ENCODE measurements at places on chromosomes 11 and 22.

GRCh38 chr11:100863080-100863581 lies 176.0 kb downstream of the ARHGAP42 start:
- no peak for DNase-seq

DNA sequence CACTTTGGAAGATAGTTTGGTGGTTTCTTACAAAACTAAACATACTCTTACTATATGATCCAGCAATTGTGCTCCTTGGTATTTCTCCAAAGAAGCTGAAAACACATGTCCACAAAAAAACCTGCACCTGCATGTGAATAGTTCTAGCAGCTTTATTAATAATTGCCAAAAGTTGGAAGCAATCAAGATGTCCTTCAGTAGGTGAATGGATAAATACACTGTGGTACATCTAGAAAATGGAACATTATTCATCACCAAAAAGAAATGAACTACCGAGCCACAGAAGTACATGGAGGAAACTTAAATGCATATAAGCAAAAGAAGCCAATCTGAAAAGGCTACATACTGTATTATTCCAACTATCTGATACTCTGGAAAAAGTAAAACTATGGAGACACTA lies 569.1 kb upstream of the CCDC90B start:
- no peak for DNase-seq

DNA sequence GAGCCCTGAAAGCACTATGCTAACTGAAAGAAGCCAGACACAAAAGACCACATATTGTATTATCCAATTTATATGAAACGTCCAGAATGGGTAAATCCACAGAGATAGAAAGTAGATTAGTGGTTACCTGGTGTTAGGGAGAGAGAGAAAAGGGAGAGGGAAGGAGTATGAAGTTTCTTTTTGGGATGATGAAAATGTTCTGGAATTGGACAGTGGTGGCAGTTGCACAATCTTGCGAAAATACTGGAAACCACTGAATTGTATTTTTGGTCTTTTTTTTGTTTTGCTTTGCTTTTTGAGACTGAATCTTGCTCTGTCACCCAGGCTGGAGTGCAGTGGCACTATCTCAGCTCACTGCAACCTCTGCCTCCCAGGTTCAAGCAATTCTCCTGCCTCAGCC lies 63.5 kb downstream of the MRTFA start:
- DNase-seq, result no peak

GRCh38 chr11:12693479-12694182 lies 19.4 kb downstream of the TEAD1 start:
- DNase-seq, result peak; percentile 75

DNA sequence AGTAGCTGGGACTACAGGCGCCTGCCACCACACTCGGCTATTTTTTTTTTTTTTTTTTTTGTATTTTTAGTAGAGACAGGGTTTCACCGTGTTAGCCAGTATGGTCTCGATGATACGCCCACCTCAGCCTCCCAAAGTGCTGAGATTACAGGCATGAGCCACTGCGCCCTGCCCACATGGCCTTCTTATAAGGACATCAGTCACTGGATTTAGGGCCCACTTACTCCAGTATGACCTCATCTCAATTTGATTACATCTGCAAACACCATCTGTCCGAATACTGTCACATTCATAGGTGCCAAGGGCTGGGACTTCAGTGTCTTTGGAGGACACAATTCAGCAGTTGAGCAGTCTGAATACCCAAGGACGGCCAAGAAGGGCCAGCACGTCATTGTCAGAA lies 8.2 kb upstream of the PRR5 start:
- no peak for DNase-seq

- no peak for DNase-seq
These were observed 132.9 kb downstream of the COMMD9 start for GRCh38 chr11:36156161-36156816.

DNA sequence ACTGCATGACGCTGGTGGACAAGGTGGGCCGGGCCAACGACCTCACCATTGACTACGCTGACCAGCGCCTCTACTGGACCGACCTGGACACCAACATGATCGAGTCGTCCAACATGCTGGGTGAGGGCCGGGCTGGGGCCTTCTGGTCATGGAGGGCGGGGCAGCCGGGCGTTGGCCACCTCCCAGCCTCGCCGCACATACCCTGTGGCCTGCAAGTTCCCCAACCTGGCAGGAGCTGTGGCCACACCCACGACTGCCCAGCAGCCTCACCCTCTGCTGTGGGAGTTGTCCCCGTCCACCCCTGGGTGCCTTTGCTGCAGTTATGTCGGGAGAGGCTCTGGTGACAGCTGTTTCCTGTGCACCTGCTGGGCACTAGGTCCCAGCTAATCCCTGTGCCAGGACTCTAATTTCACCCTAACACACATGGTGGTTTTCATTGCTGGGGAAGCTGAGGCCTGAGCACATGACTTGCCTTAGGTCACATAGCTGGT lies 49.0 kb upstream of the PPP6R3 start:
- DNase-seq, result no peak

DNA sequence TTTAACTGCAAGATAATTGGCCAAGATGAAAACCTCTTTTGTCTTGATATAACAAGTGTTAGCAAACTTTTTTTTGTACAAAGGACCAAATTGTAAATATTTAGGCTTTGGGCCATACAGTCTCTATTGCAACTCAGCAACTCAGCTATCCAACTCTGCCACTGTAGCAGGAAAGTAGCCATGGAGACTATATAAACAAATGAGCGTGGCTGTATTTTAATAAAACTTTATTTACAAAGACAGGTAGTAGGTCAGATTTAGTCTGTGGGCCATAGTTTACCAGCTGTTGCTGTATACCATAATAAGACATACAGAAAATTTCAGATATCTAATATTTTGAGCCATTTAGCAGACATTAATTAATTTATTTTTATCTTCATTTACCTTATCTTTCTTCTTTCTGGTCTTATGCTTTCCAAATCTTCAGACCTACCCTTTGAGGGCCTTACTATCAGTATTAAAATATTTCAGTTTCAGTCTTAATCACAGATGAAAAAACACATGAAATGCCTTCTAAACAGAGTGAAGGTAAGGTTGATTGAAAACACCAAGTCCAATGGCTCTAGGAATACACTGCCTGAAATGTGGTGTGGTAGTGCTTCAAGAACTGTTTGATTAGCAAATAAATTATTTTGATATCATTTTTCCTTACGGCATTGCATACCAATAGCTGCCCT lies 256.9 kb upstream of the CTSC start:
- no peak for DNase-seq

- no peak for DNase-seq
These were observed 79.3 kb upstream of the PRR5 start for GRCh38 chr22:44622679-44623078.

DNA sequence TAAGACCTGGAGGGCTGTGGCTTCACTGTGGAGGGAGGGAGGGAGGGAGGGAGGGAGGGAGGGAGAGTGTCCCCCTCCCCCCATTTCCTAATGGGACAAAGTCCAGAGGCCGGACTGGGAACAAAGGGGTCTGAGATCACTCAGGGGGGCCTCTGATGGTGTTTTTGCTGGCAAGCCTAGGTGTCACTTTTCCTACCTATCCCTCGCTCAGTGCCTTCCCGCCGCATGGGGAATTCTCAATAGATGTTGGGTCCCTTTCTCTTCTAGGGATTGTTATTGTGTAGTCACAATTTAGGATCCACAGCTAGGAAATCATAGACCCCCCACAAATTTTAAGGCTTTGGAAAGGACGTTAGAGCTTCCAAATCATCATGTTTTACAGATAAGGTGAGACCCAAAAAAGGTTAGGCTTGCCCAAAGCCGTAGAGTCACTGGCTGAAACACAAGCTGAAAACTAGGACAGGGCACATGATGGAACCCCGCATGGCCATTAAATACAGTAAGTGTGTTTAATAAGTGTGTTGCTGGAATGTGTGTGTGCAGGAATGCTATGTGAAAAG lies 4.8 kb upstream of the FTH1 start:
- DNase-seq, result no peak

DNA sequence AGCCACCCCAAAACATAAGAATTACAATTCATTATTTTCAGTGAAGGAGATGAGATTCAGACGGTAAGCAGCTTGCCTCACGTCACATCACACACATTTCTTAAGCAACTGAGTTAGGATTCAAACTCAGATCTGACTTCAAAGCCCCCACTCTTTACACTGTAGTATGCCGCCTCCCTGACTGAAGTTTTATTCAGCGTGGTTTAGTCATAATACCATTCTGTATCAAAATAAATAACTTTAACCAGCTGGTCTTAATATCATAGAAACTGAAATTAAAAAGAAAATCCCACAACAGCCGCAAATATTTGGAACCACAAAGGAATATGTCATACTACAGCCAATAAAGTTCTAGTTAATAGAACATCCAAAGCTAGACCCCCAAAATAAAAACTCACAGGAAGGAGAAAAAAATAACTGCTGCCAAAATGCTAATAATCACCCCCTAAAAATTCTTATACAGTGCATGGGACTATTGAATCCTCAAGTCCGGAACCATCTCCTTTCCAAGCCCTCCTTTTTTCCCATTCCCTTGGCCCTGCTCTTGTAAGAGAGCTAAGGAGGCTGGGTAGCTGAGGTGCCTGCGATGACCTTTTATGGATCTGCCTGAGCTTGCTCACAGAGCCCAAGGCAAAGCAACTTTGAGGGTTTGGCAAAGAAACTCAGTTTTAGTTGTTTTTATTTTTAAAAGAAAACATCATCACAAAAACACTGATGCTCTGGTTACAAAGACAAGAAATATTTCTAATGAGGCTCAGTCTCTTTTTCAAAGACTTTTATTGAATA lies 334.5 kb downstream of the TTC28 start:
- no peak for DNase-seq

DNA sequence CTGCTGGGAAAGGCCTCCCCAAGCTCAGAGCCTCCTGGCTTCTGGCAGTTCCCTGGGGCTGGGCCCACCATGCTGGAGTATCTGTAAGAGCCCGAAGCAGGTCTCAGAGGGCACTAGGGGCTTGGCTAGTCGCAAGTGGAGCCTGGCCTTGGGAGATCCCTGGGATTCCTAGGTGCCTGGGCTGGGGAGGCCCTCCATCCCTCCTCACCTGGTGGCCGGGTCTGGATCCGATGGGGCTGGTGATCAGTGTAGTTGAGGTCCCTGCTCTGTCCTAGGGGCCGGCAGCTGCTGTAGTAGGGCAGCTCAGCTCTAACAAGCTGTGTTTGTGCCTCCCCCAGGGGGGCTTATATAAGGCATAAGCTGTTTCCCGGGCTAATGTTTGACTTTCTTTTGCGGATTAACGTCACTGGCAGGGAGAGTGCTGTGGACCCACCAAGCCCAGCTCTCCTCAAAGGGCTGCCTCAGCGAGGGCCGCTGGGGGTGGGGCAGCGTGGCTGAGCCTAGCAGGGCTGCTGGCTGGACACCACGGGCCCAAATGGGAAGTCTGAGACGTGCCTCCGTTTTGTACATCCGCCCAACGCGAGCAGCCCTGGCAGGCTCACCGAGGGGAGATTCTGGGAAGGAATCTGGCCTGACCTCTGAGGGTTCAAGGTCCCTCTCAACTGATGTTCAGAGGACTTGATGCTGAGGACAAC lies at the start of gene SLC22A8:
Gene SLC22A8 (minus strand): TSS at position 321 of the 695 bp plus-strand sequence. CDS start 883 bp downstream, outside the sequence.
- DNase-seq, result no peak

DNA sequence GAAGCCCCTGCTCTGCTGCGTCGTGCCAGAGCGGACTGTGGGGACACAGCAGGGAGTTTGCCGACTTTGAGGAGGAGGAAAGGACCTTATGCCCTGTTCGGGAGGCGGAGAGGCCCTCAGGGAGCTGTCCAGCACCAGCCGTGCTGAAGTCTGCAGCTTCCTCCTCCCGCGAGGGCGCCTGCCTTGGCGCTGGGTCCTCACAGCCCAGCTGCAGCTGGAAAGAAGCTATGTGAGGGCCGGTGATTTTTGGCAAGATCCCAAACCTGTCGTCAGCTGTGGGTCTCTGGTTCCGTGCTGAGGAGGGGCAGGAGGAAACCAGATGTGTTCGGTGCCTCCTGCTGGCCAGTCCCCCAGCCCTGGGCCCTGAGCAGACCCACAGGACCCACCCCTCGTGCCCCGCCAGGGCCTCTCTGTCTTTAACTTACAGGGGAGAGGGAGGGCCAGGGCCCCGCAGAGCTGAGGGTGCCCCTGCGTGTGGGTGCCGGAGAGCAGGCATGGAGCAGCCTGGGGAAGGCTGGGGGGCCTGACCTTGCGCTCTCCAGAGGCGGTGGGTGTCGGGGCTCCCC lies 12.0 kb downstream of the BRSK2 start:
- no peak for DNase-seq

- DNase-seq, result no peak
These were observed 155.4 kb downstream of the DBX1 start for GRCh38 chr11:20004866-20005265.

GRCh38 chr11:57397394-57397990 lies 7.0 kb upstream of the PRG2 start:
- DNase-seq, result no peak

DNA sequence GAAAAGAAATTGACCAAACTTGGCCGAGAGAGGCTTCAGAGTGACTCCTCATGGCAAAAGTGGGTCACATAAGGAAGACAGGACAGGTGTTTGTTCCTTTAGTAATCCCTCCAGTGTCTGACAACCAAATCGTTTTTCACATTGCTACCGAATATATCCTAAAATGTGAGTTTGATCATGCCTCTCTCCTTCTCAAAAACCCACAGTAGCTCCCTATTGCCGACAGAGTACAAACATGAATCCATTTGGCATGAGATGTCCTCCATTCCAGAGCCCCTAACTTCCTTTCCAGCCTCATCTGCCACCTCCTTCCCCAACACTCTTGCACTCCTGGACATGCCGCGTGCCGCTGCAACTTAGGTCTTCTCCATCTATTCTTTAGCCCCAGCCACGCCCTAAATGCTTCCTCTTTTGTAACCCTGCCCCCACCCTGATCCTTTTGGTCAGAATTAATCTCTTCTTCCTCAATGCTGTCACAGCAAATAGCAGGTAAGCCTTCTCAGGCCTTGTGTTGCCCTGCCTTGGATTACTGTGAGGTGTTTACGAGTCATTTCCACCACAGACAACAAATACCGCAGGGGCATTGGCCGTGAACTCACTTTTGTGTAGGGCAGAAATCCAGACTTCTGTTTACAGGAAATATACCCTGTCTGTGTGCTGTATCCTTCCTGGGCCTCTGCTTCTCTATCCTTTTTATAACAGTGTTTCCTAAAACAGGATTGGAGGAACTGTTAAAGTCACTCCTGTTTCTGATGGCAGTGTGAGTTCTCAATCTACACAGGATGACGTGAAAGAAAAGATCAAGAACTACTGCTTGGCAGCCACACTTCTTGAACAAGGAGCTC lies 66.0 kb upstream of the FTH1 start:
- DNase-seq, result no peak

- DNase-seq, result peak; percentile 58
These were observed 84.7 kb downstream of the CDKN1C start for GRCh38 chr11:2800655-2801531.

GRCh38 chr11:64611869-64612646 lies 21.0 kb downstream of the SLC22A12 start:
- DNase-seq, result no peak

DNA sequence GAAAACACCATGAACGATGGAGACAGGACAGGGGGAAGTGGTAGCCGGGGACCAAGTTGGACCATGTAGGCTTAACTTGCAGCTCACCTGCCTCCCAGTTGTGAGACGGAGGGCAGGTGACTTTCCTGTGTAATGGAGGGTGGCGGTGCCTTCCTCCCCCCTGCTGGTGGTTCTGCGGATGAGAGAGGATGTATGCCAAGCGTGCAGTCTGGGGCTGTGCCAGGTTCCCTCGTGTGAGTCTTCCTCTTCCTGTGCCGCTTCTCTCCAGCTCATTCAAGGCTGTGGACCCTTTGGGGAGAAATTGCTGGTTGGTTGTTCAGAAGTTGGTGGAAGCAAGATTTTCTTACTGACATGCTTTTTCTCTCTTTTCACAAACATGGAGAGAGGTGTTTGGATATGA lies 35.1 kb downstream of the MPPED1 start:
- DNase-seq, result no peak

GRCh38 chr11:77522215-77522614 lies 48.3 kb upstream of the PAK1 start:
- DNase-seq, result no peak

- no peak for DNase-seq
These were observed 389.8 kb downstream of the TBC1D22A start for GRCh38 chr22:47152236-47152635.

Measured in coronary artery (tissue), 2 donors.